ENCODE measurements at places on chromosomes 13 and 19.

DNA sequence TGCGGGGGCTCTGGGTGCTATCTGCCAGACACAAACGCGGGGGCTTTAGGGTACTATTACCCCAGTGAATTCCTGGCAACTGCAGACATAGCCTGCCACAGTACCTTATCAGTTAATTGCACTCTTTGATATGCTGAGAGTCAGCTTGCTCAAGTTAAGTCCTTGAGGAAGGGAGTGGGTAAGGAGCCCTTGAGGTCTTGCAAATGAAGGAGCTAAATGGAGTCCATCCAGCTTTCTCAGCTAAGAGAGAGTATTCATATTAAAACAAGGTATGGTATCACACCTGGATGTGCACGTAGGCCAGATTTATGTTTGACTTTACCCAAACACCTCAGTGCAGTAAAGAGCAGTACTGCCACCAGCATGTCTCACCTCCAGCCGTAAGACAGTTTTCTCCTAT, 11.5 kb upstream of the ZNF606 start:
- DNase-seq = no peak

DNA sequence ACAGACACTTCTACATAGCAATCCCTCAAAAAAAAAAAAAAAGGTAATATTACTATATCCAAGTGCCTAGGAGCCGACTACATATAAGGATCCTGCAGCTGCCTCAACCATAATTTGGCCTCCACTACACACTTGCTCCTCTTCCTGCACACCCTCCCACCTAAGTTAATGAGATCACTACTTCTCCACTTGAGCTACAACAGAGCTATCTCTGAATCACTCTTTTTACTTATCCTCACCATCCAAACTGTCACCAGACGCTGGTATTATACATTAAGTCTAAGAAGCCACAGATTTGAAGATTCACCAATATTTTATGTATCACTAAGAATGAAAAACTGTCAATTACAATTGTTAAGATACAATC, 8.3 kb downstream of the OBI1 start:
- no peak for DNase-seq

- no peak for DNase-seq
Measured at GRCh38 chr13:31538067-31539042, 201.0 kb upstream of the RXFP2 start.

GRCh38 chr13:31242916-31243315, 43.1 kb downstream of the B3GLCT start:
- no peak for DNase-seq

DNA sequence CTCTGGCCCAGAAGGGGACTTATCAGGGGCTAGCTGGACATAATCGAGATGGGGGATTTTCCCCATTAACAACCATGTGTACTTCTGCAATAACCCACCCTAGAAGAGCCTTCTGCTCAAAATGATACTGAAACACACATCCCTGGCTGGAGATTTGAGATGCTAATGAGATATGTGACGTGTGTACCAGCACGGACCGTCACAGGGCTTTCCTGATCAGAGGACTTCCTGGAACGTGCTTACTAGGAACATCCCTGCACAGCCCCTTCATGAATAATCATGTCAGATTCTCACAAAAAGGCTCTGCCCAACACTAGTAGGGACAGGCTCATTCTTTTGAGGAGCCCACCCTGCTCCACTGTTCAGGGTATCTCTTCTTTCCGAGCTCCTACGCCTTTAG, 6.5 kb upstream of the ERVV-1 start:
- DNase-seq = no peak

GRCh38 chr13:98476538-98476966, 100.4 kb downstream of the STK24 start:
- DNase-seq = no peak

DNA sequence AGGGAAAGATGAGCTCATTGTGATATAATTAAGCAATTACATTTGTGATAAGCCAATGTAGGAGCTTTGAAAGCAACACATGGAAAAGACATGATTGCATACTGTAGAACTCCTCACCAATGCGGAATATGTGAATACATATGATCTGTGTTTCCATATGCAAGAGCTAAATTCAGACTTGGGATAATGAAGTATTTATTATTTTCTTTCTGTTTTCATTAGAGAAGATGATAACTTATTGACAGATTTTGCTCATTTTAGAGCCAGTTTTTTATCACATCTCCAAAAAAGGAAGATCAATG, 14.2 kb downstream of the FAM124A start:
- DNase-seq = no peak

- DNase-seq = no peak
Measured at GRCh38 chr19:38337360-38337653, 1.7 kb downstream of the CATSPERG start.

- no peak for DNase-seq
Measured at GRCh38 chr13:72849571-72849970, 67.6 kb downstream of the PIBF1 start.

- DNase-seq = no peak
Measured at GRCh38 chr19:58128041-58128685, 22.4 kb downstream of the ZNF329 start.
